ENCODE measurements at places on chromosomes 4 and X.
A peak's percentile ranks its signal among the peaks of the same experiment; 100 is the strongest.

GRCh38 chr4:33437406-33437805, 2717.2 kb downstream of the PCDH7 start:
- H3K27me3 ChIP-seq: no peaks in the 10 kb centered on the region
- no peaks in the 10 kb centered on the region for H3K36me3 ChIP-seq
- no peak overlapping the region for H3K27ac ChIP-seq
- H3K4me3 ChIP-seq: no peak overlapping the region

GRCh38 chr4:88575186-88575585, 17.1 kb upstream of the HERC3 start:
- H3K27me3 ChIP-seq: no peaks in the 10 kb centered on the region
- H3K27ac ChIP-seq: no peak overlapping the region
- H3K4me3 ChIP-seq: no peak overlapping the region
- no peaks in the 10 kb centered on the region for H3K4me1 ChIP-seq
- DNase-seq: no peak

DNA sequence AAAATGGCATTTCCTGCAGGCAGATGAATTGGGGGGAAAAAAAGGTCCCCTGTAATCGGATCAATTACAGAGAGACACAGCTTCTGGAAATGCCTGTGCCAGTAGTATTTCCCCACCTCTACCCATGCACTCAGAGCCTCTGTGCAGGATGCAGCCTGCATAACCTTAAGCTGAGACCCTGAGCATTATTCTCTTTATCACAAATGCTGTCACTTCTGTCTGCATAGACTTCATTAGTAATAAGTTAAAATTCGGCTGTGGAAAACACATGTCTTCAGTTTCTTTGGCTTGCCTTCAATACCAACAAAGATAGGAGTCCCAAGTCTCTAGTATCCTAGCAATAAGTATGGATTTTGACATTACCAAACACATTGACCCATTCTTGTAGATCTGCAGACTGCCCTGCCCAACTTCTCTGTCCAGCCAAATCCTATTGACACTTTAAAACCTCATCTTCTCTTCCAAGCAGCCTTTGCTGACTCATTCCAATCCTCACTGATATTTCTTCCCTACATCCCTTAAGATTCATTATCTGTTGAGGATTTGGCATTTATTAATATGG, 70.8 kb downstream of the LUZP4 start:
- no peaks in the 10 kb centered on the region for H3K4me1 ChIP-seq
- no peaks in the 10 kb centered on the region for H3K27me3 ChIP-seq
- no peak overlapping the region for H3K27ac ChIP-seq
- DNase-seq: no peak
- no peaks in the 10 kb centered on the region for H3K36me3 ChIP-seq

DNA sequence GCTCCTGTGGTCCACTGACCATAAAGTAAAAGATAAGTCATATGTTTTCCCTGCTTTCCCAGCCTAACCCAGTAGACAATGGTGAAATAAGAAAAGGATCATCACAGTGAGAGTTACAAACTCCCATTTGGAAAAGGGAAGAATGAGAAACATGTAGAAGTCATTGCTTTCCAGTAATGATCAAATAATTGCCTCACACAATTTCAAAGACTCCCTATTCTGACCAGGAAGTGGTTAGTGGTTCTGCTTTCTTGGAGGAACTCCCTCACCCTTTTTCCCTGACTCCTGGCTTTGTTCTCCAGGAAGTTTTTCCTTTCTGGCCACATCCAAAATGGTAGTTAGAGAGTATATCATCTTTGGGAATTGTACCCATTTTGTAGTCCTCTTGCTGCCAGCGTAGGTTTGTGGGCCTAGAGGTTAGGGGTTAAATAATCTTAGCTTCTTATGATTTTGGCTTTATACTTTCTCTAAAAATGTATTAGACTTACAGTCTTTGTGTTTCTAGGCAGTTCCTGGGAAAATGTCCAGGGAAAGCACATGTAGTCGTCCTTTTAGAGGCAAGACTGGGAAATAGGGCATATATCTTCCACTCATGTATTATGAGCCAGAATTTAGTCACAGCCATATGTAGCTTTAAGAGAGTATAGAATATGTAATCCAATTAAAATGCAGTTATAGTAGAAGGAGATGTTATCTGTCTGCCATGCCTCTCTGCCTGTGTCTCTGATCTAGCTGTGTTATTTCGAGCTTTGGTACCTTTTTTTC, 10.5 kb downstream of the VAMP7 start:
- peaks cover 30% of the 10 kb centered on the region for H3K36me3 ChIP-seq
- H3K27me3 ChIP-seq: no peaks in the 10 kb centered on the region
- H3K4me3 ChIP-seq: no peak overlapping the region
- H3K27ac ChIP-seq: no peak overlapping the region
- no peak for DNase-seq
- H3K4me1 ChIP-seq: peaks cover 6% of the 10 kb centered on the region

DNA sequence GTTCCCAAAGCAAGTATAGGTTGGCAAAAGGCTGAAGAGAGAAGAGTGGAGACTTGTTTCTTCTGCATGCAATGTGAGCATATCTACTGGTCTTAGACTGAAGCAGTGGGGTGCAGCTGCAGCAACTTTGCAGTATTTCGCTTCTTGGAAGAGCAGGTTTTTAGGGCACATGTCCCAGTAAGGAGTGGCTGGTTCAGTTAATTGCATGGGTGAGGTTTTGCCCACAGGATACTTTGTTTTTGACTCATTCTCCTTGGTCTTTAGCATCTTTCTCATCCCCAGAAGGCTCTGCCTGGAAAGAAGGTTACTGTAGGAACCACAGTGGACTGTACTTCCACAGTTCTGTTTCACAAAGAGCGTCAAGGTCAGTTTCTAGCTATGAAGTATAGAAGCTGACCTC, 68.0 kb upstream of the NR3C2 start:
- no peaks in the 10 kb centered on the region for H3K27me3 ChIP-seq
- DNase-seq: no peak
- no peak overlapping the region for H3K4me3 ChIP-seq
- no peak overlapping the region for H3K27ac ChIP-seq

GRCh38 chrX:39443240-39443639, 642.0 kb downstream of the MID1IP1 start:
- no peaks in the 10 kb centered on the region for H3K27me3 ChIP-seq
- no peak for DNase-seq
- H3K27ac ChIP-seq: no peak overlapping the region
- H3K36me3 ChIP-seq: no peaks in the 10 kb centered on the region

- no peak overlapping the region for H3K4me3 ChIP-seq
- H3K27ac ChIP-seq: no peak overlapping the region
- H3K36me3 ChIP-seq: no peaks in the 10 kb centered on the region
- DNase-seq: no peak
- H3K27me3 ChIP-seq: no peaks in the 10 kb centered on the region
Measured at GRCh38 chr4:127759893-127760292, 22.2 kb upstream of the HSPA4L start.

DNA sequence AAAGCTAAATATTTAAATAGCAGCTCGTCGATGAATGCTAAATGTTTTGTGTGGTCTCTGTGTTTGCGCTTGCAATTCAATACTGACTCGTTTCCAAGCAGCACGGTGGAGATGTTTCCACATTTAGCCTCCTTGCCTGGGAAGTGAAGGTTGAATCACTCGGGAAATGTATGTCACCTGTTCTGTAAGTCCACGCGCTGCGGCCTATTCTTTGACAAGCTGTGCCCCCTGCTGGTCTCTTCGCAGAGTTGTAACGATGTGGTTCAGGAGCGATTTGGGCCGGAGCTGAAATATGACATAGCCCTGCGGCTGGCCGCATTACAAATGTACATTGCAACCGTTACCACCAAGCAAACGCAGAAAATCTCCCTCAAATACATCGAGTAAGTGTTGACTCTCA, 89.6 kb upstream of the PRPS2 start:
- DNase-seq: peak; percentile 84
- no peaks in the 10 kb centered on the region for H3K27me3 ChIP-seq
- no peak overlapping the region for H3K27ac ChIP-seq
- H3K4me1 ChIP-seq: no peaks in the 10 kb centered on the region
- H3K4me3 ChIP-seq: no peak overlapping the region
- H3K36me3 ChIP-seq: no peaks in the 10 kb centered on the region

- H3K4me1 ChIP-seq: no peaks in the 10 kb centered on the region
- H3K27me3 ChIP-seq: no peaks in the 10 kb centered on the region
- no peaks in the 10 kb centered on the region for H3K36me3 ChIP-seq
- no peak overlapping the region for H3K27ac ChIP-seq
Measured at GRCh38 chr4:3497095-3497494, 34.0 kb downstream of the DOK7 start.

- DNase-seq: no peak
- H3K27ac ChIP-seq: no peak within 1 kb of the TSS
- no peaks in the 10 kb centered on the region for H3K27me3 ChIP-seq
- no peaks in the 10 kb centered on the region for H3K4me1 ChIP-seq
- H3K36me3 ChIP-seq: no peaks in the 10 kb centered on the region
Measured at GRCh38 chr4:107035819-107036583, at the start of gene DKK2. TSS of gene DKK2 (minus strand) at chr4:107036313. CDS start at chr4:107035591, 722 bp downstream.

GRCh38 chr4:47002580-47002979, 9.2 kb upstream of the GABRA4 start:
- H3K27ac ChIP-seq: no peak overlapping the region
- peak; percentile 46 for DNase-seq
- no peaks in the 10 kb centered on the region for H3K4me1 ChIP-seq
- no peaks in the 10 kb centered on the region for H3K27me3 ChIP-seq
- no peaks in the 10 kb centered on the region for H3K36me3 ChIP-seq
- H3K4me3 ChIP-seq: no peak overlapping the region

- no peaks in the 10 kb centered on the region for H3K27me3 ChIP-seq
- no peak overlapping the region for H3K27ac ChIP-seq
- H3K36me3 ChIP-seq: no peaks in the 10 kb centered on the region
- H3K4me3 ChIP-seq: no peak overlapping the region
Measured at GRCh38 chrX:32562261-32562660, 649.1 kb downstream of the DMD start.

- no peaks in the 10 kb centered on the region for H3K36me3 ChIP-seq
- H3K4me3 ChIP-seq: no peak overlapping the region
- no peaks in the 10 kb centered on the region for H3K27me3 ChIP-seq
- H3K4me1 ChIP-seq: peaks cover 11% of the 10 kb centered on the region
- H3K27ac ChIP-seq: no peak overlapping the region
Measured at GRCh38 chrX:152913910-152914309, 16.0 kb downstream of the ZNF185 start.

GRCh38 chr4:152431291-152431690, 104.6 kb downstream of the FBXW7 start:
- no peak for DNase-seq
- no peaks in the 10 kb centered on the region for H3K27me3 ChIP-seq
- no peak overlapping the region for H3K27ac ChIP-seq
- H3K36me3 ChIP-seq: no peaks in the 10 kb centered on the region
- no peak overlapping the region for H3K4me3 ChIP-seq
- H3K4me1 ChIP-seq: no peaks in the 10 kb centered on the region

DNA sequence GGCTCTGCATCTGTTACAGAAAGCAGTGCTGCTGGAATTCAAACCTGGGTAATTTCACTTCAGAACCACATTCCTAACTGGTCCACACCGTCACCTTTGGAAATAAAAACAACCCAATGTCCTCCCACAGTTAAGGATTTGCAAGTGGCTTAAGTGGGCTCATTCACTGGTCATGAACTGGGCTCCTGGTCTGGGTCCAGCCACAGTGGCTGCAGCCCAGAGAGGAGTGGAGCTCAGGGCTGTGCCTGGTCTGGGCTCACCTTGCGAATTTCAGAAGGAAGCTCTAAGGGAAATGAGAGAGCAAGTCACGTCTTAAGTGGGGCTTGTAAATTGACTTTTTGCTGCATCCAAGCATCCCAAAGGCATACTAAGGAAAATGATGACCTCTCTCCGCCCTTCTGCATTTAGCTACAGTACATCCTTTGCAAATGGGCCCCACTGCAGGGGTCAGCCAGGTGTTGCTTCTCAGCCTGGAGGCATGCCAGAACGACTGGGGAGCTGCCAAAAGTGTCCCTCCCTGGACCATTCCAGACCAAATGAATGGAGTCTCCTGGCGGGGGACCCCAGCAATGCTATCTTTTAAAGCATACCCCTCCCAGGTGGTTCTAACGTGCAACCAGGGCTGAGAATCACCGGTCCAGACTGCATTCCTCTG, 25.6 kb upstream of the CRMP1 start:
- H3K27ac ChIP-seq: peak overlapping the region; percentile 92
- no peaks in the 10 kb centered on the region for H3K36me3 ChIP-seq
- H3K4me1 ChIP-seq: peaks cover 69% of the 10 kb centered on the region

GRCh38 chrX:16832301-16832700, 37.9 kb downstream of the RBBP7 start:
- peaks cover 65% of the 10 kb centered on the region for H3K36me3 ChIP-seq
- no peaks in the 10 kb centered on the region for H3K4me1 ChIP-seq
- H3K27me3 ChIP-seq: no peaks in the 10 kb centered on the region
- no peak for DNase-seq
- H3K27ac ChIP-seq: no peak overlapping the region

DNA sequence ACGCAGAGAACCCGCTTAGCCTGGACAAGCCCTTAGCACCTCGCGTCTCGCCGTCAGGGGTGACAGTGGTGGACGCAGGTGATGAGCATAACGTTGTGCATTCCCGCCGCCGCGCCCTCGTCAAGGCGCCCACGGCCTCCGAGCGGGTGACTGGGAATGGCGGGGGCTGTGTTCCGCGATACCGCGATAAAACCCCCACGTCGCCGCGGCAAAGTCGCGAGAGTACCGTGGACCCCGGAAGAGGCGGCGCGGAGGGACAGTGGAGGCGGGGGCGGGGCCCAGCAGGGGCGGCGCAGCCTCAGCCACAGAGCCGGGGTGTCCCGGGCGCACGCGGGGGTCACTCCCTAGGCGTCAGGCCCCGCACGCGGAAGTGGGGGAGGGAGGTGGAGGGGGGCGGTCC, 53.8 kb downstream of the ZFYVE28 start:
- 0 out of 2 replicates have a peak overlapping the region, but pooled peaks have one; percentile 98 for H3K27ac ChIP-seq
- H3K27me3 ChIP-seq: no peaks in the 10 kb centered on the region

- no peak for DNase-seq
- H3K36me3 ChIP-seq: no peaks in the 10 kb centered on the region
- H3K27me3 ChIP-seq: no peaks in the 10 kb centered on the region
- H3K27ac ChIP-seq: no peak overlapping the region
- no peaks in the 10 kb centered on the region for H3K4me1 ChIP-seq
- H3K4me3 ChIP-seq: no peak overlapping the region
Measured at GRCh38 chrX:43581167-43581566, 74.9 kb upstream of the MAOA start.

- no peak for DNase-seq
- H3K4me1 ChIP-seq: peaks cover 32% of the 10 kb centered on the region
- H3K36me3 ChIP-seq: no peaks in the 10 kb centered on the region
- H3K27me3 ChIP-seq: no peaks in the 10 kb centered on the region
Measured at GRCh38 chr4:87532109-87532508, 2.9 kb upstream of the SPARCL1 start.

GRCh38 chr4:101187841-101188240, 159.5 kb downstream of the PPP3CA start:
- no peaks in the 10 kb centered on the region for H3K27me3 ChIP-seq
- no peaks in the 10 kb centered on the region for H3K4me1 ChIP-seq
- peak; percentile 44 for DNase-seq
- H3K4me3 ChIP-seq: no peak overlapping the region

GRCh38 chr4:1053080-1053661, 41.7 kb downstream of the FGFRL1 start:
- no peak overlapping the region for H3K4me3 ChIP-seq
- peaks cover 11% of the 10 kb centered on the region for H3K4me1 ChIP-seq
- no peaks in the 10 kb centered on the region for H3K27me3 ChIP-seq
- H3K27ac ChIP-seq: no peak overlapping the region
- DNase-seq: no peak
